ENCODE measurements at places on chromosomes 6 and 20.

- no peak for DNase-seq
Measured at GRCh38 chr20:32513031-32513866, 71.9 kb downstream of the NOL4L start.

- DNase-seq = no peak
Measured at GRCh38 chr6:155955038-155955437, 499.4 kb upstream of the NOX3 start.

- DNase-seq = no peak
Measured at GRCh38 chr6:56289721-56290120, 42.3 kb upstream of the COL21A1 start.

DNA sequence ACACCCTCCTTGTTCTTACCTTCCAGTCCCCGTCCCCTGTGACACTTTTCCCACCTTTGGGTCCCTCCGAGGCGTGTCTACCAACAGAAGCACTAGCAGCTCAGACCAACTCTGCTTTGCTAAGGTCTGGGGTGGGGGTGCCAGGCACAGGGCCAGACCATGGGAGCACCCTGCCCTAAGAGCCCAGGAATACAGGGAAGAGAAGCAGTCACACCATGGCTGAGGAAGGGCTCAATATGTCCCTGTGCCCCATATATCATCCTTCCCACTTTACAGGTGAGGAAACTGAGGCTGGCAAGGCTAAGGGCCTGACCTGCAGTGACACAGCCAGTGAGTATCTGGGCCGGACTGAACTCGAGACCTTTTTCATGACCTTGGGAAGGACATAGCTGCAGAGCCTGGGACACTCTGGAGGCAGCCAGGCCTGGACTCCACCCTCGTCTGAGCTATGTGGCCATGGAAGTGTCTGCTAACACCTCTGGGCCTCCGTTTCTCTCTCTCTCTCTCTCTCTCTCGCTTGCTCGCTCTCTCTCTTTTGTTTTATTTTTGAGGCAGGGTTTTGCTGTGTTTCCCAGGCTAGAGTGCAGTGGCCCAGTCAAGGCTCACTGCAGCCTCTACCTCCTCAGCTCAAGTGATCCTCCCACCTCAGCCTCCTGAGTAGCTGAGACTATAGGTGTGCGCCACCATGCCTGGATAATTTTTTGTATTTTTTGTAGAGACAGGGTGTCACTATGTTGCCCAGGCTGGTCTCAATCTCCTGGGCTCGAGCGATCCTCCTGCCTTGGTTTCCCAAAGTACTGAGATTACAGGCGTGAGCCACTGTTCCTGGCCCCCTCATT is 156.7 kb downstream of the GRM4 start:
- no peak for DNase-seq

GRCh38 chr6:22401206-22401605 is 104.4 kb upstream of the PRL start:
- no peak for DNase-seq

GRCh38 chr6:129402244-129402643 is 307.7 kb downstream of the ARHGAP18 start:
- DNase-seq = no peak

DNA sequence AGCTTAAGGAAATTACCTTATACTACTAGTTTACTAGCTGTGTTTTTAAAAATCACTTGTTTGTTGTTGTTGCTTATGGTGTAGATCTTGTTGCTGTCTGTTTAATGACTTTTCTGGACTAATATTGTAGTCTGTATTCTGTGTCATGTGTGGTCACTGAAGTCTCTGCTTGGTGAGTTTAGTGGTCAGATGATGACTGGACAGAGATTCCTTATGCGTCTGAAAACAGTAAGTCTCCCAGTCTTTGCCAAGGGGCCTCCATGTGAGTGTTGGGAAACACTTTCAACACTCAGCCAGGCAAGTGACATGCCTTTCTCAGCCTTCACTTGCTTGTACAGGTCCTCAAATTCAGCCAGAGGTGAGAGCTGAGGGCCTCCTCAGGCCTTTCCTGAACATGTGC is 256.9 kb upstream of the RNF24 start:
- DNase-seq = no peak

DNA sequence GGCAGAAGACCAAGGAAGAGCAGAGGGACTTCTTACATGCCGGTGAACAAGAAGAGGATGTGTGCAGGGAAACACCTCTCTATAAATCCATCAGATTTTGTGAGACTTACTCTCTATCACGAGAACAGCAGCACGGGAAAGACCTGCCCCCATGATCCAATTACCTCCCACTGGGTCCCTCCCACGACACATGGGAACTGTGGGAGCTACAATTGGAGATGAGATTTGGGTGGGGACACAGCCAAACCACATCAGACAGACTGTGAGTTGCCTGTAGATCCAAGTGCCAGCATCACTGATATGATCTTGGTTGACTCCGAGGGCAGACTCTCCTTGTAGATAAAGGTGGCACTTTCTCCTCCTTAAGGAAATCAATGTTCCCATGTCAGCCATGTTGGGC is 414.8 kb upstream of the JARID2 start:
- DNase-seq = no peak

DNA sequence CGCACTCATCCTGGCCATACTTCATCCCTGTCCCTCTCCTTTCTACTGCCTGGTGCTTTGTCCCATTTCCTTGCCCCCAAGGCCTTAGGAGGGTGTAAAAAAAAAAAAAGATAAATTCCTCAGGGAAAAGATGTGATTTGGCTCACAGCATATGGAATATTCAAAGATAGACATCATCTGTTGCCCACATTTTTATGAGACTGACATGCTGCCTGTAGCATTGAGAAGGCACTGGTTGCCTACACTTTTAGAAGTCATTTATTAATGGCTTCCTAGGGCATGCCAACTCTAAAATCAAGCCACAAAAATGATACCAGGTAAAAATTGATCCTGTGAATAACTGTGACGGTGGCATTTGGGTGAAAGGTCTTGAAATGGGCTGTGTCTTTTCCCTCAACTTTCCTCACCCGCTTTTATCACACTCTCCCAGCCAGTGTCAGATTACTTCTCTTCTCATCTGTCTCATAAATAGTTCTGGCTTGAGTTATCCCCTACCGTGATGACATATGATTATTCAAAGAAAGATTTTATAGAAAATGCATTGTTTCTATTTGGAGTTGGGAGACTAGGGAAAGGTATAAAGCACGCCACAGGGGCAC is 139.4 kb downstream of the CARMIL1 start:
- DNase-seq = no peak

- no peak for DNase-seq
Measured at GRCh38 chr6:113120224-113120581, 736.9 kb upstream of the MARCKS start.

- no peak for DNase-seq
Measured at GRCh38 chr6:6386010-6386409, 65.5 kb upstream of the F13A1 start.

DNA sequence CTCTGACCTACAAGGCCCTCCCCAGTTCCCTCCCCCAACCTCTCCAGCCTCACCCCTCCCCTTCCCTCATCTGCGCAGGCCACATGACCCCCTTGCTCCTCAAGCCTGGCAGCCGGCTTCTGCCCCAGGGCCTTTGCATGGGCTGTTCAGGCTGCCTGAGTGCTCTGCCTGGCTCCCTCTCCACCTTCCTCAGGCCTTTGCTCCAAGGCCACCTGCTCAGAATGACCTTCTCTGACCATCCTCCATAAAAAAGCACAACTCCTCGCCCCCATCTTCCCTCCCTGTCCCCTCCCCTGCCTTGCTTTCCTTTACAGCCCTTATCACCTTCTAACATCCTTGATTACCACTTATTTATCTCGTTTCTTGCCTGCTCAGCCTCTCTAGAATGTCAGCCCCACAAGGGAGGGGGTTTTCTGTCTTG is 38.7 kb downstream of the SPDEF start:
- DNase-seq = no peak

GRCh38 chr6:131923356-131923755 is 27.8 kb downstream of the CCN2 start:
- no peak for DNase-seq

- no peak for DNase-seq
Measured at GRCh38 chr6:905556-905955, 212.6 kb upstream of the EXOC2 start.

DNA sequence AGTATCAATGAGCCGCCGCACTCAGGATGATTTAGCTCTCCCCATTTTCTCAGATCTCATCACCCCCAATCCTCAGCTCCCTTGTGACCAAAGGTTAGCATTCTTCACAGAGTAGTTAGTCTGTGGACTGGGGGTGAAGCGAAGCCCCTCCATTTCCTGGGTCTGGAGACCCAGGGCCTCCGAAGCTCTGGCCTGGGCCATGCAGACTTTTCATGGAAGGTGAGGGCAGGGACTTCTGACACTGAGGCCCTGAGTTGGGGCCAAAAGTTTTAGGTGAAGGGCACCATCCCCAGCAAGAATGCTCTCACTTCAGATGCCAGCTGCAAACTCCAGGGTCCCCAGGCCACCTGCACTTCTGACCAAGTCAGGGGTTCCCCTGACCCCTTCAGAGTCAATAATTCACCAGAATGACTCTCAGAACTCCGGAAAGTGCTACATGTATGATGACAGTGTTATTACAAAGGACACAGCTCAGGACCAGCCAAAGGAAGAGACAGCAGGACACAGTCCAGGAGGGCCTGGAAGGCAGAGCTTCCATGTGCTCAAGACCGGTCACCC is 65.7 kb upstream of the DUSP22 start:
- DNase-seq = no peak

GRCh38 chr6:150065083-150065482 is 3.8 kb downstream of the ULBP3 start:
- no peak for DNase-seq

GRCh38 chr6:157961832-157962575 is 19.7 kb upstream of the SYNJ2 start:
- DNase-seq = no peak

DNA sequence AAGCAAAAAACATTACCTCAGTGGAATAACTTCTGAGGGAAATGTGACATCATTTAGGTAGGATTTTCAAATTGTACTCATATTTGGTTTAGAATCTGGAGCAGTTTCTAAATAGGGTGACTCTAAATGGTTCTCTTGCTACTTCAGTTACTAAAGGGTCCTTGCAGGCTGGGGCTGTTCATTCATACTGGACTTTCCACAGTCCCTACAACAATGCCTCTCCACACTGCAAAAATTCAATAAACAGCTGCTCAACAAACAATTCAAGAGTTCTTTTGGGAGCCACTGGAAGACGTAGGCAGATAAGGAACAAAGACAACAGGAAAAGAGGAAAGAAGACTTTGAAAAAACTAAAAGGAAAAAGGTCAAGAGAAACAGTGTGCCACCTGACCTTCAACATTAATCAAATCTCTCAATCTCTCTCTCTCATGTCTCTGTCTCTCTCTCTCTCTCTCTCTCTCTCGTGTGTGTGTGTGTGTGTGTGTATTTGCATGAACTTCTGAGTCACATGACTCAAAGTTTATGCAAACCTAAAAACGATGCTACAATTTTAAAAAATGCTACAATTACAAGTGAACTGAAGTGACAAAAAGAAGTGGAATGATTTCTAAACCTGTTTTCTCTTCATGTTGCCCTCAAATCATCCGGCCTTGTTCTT is 14.5 kb downstream of the NOL7 start:
- no peak for DNase-seq

- DNase-seq = peak; percentile 31
Measured at GRCh38 chr6:33297956-33298772, 578 bp downstream of the RGL2 start.

GRCh38 chr20:17223553-17223952 is 3.3 kb upstream of the PCSK2 start:
- no peak for DNase-seq

DNA sequence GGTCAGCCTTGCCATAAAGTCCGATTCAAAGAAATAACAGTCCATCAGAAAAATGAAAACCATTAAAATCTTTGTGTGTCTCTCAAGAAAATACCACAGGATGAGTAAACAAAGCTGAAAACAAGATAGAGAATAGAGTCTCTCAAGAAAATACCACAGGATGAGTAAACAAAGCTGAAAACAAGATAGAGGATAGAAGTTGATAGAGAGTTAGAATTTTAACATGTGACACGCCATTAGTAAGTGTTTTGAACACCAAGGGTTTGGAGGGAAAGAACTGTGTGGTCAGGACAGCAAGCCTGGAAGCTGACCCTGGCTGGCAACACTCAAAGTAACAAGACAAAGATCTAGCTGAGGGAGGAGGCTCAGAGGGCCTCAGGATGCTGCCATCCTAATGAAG is 43.9 kb upstream of the PRND start:
- no peak for DNase-seq

DNA sequence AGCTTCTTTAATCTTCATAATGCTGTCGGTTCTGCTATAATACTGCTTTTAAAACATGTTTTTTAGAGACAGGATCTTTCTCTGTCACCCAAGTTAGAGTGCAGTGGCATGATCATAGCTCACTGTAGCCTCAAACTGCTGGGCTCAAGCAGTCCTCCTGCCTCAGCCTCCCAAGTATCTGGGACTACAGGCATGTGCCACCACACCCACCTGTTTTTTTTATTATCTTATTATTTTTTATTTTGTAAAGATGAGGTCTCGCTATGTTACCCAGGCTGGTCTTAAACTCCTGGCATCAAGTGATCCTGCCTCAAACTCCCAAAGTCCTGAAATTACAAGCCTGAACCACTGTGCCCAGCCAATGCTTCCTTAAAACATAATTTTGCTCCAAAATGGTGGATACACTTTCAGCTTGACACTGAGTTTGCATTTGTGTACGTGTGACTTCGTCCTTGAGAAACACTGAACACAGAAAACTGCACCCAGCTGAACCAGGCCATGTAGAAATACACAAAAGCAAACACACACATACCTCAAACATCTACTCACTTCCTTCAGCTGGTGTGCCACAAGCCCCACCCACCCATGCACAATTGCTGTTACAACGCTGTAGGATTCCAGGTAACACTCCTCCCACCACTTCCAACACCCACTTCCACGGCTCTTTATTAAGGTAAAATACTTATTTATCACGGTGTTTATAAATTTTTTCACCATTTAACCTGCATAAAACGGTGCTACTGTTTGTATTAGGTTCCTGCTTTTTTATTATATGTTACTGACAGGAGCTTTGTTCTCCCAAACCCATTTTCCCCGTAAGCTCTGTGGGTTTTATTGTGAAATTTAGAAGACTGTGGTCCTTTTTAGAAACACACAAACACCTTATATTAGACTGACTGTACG is 109.1 kb downstream of the TSHZ2 start:
- no peak for DNase-seq

GRCh38 chr6:156508923-156509322 is 268.3 kb upstream of the ARID1B start:
- DNase-seq = no peak

DNA sequence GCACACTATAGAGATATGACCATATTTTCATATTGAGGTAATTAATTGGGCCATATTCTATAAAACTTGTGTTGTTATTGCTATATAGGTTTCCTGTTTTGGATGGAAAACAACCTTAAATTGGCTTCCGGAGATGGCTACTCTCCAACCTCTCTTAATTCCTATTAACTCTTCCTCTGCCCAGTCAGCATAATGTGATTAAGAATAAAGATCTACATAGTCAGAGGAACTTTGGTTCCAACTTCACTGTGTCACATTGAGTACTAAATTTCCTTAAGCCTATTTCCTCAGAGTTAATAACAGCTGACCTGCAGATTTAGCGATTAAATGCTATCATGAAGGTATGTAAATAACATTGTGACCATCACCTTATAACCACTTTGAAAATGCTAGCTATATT is 67.7 kb downstream of the PTPRK start:
- no peak for DNase-seq

GRCh38 chr6:5422321-5422915 is 161.1 kb downstream of the FARS2 start:
- DNase-seq = no peak
